Endothelial cell (in vitro differentiated cells): ENCODE measurements at places on chromosomes 7 and 10.

- no peak for DNase-seq
These were observed 2.9 kb upstream of the HKDC1 start for GRCh38 chr10:69217119-69217754.

DNA sequence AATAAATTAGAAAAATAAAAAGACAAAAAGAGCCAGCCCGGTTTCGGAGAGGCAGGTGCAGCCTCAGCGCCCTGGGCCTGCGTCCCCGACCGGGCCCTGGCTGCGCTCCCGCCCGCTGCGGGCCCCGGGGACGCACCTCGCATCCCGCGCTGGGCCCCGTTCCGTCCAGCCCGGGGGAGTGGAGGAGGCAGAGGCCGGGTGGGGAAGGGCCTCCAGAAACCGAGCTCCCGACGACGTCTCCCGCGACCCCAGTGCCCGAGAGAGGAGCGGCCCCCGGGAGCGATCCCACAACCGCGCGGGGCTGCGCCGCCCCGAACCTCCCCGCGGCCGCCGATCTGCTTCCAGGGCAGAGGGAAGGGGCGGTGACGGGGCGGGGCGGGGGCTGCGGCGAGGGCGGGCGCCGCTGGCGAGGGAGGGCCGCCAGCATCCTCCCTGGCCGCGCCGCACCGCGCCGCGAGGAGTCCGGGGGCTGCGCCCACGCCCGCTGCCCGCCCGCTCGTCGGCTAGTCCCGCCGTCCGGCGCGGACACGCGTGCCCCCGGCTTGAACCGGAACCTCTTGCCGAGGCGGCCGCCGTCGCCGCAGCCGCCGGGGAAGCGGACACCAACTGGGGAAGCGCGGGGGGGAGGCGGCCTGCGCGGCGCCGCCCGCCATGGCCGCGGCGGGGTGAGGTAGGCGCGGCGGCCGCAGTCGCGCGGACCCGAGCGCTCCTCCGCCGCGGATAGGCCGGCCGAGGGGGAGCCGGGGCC lies at the start of gene CCNY:
Gene CCNY (plus strand): TSS at position 426 of the 748 bp plus-strand sequence. CDS start 545 bp downstream, outside the sequence.
- peak; percentile 74 for DNase-seq

GRCh38 chr7:98211221-98211675 lies at the start of gene BHLHA15:
TSS of gene BHLHA15 (plus strand) at chr7:98211439. CDS start at chr7:98212310, 871 bp downstream.
- DNase-seq = peak; percentile 41

GRCh38 chr7:155610633-155611193 lies 33.7 kb upstream of the RBM33 start:
- DNase-seq = no peak

DNA sequence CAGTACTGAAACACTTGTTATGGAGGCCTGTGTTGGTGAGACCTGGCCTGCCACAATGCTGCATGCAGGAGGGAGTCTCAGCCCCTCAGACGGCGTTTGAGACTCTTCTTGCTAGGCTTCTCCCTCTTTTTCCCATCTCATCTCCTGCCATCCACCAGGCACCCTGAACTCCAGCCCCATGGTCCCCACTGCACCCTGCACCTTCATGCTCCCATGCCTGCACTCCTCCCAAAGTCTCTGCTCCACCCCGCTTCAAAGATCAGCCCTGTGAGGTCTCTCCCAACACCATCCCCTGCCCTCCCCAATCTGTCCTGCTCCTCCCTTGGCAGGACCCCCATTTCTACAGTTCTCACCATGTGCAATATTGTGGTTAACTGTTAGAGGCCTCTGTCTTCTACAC lies 61.7 kb downstream of the VOPP1 start:
- DNase-seq = no peak

DNA sequence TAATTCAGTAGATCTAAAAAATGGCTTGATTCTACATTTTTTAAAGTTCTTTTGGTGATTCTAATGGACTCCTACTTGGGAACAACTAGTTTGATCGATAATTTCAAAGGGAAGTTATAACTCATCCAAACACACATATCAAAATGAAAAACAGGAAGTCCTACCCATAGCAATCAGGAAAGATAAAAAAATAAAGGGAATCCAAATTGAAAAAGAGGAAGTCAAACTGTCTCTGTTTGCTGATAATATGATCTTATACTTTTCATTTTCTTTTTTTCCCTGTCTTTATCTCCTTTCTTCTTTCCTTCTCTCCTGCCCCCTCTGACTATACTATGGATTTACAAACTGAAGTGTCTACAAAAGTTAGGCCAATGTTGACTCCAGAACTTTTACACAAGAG lies 118.8 kb downstream of the IQUB start:
- no peak for DNase-seq

- no peak for DNase-seq
These were observed 73.8 kb upstream of the EFCAB10 start for GRCh38 chr7:105655067-105655466.

DNA sequence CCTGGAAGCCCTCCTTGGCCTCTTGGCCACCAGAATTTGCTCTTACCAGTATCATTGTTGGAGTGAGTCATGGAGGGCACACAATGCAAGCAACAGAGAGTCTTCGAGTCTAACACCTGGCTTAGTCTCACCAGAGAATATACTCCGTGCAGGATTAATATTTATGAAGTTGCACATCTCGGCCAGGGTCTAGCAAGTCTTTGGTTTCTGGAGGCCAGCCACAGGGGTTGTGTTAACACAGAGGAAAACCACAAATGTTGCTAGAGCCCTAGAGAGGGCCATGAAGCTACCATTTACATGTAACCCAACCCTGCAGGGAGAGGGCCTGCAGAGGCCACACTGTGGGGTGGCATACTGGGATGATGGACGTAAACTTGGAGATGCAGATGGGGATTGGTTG lies 71.8 kb downstream of the MTPN start:
- no peak for DNase-seq

GRCh38 chr7:1124164-1124563 lies 35.8 kb downstream of the ZFAND2A start:
- DNase-seq = no peak

- no peak for DNase-seq
These were observed 75.1 kb upstream of the SP4 start for GRCh38 chr7:21352540-21353387.

- no peak for DNase-seq
These were observed 27.7 kb upstream of the DNAAF5 start for GRCh38 chr7:698515-699475.

- peak; percentile 16 for DNase-seq
These were observed at the start of gene ALOX5 for GRCh38 chr10:45373576-45374349. TSS of gene ALOX5 (plus strand) at chr10:45374216. CDS start at chr10:45374280, 64 bp downstream.

GRCh38 chr7:28853150-28853549 lies 105.0 kb downstream of the TRIL start:
- DNase-seq = no peak

- DNase-seq = no peak
These were observed 206.3 kb downstream of the THSD7A start for GRCh38 chr7:11625669-11626068.

DNA sequence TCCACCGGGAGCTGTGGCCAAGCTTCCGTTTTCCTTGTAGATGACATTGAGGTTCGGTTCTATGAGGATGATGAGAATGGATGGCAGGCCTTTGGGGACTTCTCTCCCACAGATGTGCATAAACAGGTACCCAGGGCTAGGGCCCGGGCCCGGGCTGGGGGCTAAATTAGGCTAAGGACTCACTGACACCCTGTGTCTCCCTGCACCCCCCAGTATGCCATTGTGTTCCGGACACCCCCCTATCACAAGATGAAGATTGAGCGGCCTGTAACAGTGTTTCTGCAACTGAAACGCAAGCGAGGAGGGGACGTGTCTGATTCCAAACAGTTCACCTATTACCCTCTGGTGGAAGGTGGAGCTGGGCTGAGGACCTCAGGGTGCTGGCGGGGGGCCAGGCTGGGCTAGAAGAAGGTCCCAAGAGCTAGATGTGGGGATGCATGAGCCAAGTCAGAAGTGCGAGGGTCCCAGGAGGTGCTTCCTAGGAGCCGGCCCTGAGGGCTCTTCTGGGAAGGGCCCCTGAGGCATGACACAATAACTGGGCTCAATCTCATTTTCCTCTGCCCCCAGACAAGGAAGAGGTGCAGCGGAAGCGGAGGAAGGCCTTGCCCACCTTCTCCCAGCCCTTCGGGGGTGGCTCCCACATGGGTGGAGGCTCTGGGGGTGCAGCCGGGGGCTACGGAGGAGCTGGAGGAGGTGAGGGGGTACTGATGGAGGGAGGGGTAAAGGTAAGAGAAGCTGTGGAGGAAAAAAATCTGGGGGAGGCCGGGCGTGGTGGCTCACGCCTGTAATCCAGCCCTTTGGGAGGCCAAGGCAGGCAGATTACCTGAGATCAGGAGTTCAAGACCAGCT lies 2.9 kb downstream of the NFKB2 start:
- no peak for DNase-seq

- DNase-seq = no peak
These were observed 66.3 kb downstream of the PRKAG2 start for GRCh38 chr7:151810441-151811232.

- DNase-seq = peak; percentile 81
These were observed at the start of gene HELLS for GRCh38 chr10:94545391-94546048. TSS of gene HELLS (plus strand) at chr10:94545788. CDS start at chr10:94545922, 134 bp downstream.

DNA sequence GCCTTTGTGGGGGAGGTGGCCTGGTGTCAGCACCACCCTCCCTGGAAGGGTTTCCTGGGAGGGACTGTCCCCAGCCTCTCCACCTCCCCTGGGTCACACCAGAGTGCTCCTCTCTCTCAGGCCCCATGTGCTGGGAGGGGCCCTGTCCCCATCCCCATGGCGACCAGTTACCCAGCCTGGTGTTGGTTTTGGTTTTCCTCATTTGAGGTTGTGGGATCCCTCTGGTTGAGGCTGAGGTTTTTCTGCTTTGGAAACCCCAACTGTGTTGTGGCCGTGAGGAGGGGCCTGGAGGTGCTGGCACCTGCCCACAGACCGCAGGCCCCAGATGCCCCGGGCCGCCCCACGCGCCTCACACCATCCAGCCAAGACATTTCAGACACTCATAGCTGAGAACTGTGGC lies 106.3 kb downstream of the GRK5 start:
- no peak for DNase-seq

- DNase-seq = no peak
These were observed 658.2 kb downstream of the PARD3 start for GRCh38 chr10:34156781-34157425.

DNA sequence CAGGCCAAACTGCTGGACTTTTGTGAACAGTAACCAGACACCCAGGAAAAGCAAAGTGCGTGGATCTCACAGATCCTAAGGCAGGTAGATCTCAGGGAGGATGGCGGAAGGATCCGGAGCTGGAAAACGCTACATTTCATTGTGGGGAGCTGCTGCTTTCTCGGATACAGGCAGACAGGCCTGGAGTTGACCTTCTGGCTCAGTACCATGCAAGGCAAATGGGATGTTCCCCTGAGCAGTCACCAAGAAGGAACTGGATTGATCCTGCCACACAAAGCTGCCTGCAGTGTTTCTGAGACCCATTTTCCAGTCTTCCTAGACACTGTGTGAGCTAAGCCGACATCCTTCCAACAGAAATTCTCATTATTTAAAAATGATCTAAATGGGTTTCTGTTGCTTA lies 65.5 kb downstream of the ZRANB1 start:
- no peak for DNase-seq

DNA sequence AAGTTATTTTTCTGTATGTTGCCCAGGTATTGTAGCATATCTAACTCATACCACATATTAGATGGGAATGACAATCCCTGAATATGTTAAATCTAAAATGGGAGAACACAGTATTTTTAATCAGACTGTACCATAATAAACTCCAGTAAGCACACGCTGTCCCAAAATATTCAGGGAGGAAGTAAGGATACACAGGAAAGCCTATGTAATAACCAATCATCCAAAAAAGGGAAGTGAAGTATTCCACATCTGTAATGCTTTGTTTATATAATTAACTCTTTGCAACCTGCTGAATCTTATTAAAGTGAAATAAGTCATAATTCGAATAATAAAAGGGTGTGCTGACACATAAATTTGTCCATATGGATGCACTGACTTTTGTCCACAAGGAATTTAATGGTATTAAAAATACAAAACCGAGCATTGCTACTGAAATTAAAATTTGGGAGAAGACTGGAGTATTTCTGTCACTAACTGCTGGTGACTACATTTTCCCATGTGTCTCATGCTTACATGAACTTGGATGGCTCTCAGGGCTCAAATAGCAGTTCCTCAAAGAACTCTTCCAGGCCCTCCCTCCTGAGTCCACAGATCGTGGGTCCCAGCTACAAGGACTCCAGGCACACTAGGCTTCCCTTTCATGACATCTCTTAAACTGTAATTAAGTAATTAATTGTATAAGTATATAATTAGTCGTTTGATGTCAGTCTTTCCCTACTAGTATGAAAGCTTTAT lies 120.6 kb downstream of the NEBL start:
- DNase-seq = no peak

DNA sequence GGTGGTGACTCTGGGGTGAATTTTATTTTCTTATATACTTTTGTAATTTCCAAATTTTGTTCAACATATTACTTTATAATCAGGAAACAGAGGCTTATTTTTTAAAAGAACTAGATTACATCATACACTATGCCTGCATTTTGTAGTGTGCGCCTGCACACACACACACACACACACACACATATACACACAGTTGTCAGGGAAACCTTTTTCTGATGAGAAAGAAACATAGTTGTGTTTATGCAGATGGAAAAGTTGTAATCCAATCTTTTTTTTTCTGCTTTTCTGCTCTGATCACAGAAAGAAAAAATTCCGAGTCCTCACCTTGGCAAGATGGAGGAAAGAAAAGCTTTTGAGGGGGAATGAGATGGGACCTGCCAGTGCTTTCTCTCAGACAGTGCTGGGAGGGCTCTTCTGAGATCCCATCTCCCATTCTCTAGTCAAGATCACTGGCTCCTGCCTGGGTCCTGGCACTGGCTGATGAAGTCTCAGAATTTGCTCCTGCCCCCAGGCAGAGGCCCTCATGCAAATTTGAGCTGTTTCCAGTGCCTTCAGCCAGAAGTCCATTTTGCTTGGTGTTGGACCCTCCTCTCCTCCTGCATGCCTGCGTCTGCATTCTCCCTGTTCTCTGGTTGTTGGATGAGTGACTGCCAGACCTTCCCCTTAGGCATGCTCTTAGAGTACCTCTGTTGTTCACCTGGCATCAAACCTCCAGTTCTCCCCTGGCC lies 59.7 kb downstream of the TLL2 start:
- no peak for DNase-seq

DNA sequence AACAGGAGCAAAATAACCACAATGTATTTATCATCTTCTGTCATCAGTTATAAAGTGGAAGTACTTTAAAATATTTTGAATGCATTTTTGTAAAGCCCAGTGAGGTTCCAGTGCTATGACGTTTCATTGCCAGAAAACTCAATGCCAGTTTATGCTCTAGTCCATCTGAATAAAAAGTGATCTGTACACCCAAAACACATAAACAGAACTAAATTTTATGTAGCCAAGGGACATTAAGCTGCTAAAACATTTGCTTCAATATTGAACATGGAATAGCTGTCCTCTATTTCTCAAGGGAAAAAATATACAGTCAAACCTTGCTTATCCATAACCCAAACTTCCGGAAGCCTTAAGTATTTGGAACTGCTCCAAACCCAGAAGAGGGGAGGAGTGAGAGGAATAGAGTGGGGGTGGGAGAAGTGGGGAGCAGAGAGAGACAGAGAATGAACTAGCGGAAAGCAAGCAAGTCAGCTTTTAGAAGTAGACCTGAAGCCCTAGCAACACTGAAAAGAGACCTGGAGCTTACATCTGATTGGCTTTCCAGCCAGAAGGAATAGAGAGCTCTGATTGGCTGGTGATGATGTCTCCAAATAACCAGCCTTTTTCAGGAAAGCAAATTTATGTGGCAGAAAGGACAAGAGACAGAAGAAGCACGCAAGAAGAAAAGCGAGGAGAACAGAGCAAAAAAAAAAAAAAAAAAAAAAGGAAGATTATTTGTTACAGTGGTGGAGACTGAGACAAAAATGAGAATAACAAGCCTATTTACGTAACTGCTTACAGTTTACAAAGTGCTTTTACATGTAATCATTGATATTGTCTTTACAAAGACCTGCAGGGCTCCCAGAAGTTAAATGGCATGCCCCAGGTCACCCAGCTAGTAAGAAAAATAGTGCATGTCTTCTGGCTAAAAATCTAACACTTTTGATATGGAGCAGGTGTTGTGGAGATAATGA lies 196.0 kb downstream of the RNLS start:
- no peak for DNase-seq
